ENCODE measurements at places on chromosomes 5 and 9.

GRCh38 chr5:9924614-9925013, 294.5 kb upstream of the TAS2R1 start:
- peak; percentile 93 for DNase-seq

- no peak for DNase-seq
These were observed 99.1 kb downstream of the KCNT1 start for GRCh38 chr9:135801070-135801469.

DNA sequence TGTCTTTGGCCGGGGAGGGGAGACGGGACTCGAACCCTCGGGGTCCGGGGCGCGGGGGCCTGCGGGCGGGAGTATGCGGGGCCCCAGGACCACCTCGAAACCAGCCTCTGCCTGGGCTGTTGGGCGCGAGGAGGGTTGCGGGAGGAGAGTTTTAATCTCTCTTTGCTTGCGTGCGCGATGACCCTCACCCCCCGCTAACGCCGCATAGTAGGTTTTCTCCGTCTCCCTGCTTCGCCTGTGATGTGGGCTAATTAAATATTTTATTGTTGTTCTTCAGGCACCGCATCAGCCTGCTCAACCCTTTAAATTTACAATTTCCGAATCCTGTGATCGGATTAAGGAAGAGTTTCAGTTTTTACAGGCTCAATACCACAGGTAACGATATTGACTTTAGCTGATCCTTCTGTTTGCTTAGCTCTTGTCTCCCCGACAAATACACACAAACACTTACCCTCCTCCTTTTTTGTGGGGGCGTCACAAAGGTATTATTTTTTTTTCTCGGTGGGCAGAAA, 1.7 kb downstream of the TLE4 start:
- no peak for DNase-seq

DNA sequence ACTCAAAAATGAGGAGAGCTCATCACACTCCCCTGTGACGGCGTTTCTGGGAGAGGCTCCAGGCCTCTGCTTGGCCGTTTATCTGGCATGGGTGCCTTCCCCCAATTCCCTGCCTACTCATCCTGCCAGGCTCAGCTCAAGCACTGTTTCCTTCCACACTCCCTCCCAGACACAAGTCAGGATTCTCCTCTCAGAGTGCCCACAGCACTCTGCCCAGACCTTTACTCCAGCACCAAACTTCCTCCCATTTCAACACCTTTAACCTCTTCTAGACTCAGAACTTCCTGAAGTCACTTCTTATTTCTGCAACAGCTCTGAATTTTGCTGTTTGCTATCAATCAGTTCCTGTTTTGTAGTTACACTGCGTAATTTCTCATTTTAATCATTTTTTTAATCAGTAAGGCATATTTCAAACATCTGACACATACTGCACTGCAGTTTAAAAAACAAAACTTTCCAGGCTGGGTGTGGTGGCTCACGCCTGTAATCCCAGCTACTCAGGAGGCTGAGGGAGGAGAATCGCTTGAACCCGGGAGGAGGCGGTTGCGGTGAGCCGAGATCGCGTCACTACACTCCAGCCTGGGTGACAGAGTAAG, 16.0 kb downstream of the TRMO start:
- DNase-seq, result no peak

GRCh38 chr5:14531668-14532067, 49.9 kb upstream of the OTULINL start:
- DNase-seq, result no peak

DNA sequence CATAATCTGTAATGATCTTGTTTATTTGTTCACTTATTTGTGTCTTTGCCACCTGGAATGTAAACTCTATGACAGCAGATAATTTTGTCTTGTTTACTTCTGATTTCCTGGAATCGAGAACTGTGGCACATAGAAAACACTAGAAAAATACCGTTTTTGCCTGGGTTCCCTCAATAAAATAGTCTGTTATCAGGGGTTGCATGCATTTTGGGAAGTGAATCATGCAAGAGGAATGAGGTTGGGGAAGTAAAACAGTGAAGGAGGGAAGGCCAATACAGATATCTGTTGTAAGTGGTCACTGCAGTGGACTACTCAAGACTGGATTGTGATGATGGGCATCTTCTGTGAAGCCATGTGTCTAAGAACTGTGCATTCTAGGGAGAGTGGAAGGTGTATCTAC, 45.2 kb upstream of the IL6ST start:
- no peak for DNase-seq

DNA sequence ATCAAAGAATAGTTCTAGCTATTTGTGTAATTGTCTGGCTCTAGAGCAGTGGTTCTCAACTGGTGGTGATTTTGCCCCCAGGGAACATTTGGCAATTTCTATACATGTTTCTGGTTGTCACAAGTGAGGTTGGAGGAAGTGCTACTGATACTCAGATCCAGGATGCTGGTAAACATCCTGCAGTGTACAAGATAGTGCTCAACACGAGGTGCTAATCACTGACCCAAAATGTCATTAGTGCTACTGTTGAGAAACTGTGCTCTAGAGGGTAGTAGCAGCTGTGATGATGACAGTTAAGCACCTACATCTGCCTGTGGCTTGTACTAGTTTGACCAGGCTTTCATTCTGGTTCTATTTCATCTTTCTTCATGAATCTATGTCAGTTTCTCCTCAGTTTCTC, 22.1 kb downstream of the LRRC19 start:
- DNase-seq, result no peak
